ENCODE measurements at places on chromosomes 7 and 10.

DNA sequence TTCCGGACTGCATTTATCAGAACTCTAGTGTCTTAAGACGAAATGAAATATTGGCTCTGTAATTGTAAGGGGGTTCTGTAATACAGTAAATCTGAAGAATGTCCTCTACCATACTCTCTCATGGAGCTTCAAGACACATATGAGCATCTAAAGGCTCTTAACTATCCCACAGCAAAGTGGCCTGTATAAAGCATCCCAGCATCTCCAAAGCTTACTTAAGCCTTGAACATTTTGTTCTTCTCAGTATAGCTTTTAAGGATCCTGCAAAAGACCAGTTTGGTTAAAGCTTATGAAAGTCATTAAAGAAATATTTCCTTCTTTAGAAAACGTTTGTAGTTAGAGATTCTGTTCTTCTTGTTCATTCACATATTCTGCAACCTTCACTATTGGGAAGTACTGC is 75.1 kb downstream of the HGF start:
- DNase-seq, result no peak

GRCh38 chr10:75187961-75188426 is 22.6 kb upstream of the VDAC2 start:
- DNase-seq, result peak; percentile 36

GRCh38 chr10:32376097-32376496 is 29.1 kb upstream of the EPC1 start:
- no peak for DNase-seq

GRCh38 chr7:98178762-98179490 is 32.3 kb upstream of the BHLHA15 start:
- DNase-seq, result no peak

DNA sequence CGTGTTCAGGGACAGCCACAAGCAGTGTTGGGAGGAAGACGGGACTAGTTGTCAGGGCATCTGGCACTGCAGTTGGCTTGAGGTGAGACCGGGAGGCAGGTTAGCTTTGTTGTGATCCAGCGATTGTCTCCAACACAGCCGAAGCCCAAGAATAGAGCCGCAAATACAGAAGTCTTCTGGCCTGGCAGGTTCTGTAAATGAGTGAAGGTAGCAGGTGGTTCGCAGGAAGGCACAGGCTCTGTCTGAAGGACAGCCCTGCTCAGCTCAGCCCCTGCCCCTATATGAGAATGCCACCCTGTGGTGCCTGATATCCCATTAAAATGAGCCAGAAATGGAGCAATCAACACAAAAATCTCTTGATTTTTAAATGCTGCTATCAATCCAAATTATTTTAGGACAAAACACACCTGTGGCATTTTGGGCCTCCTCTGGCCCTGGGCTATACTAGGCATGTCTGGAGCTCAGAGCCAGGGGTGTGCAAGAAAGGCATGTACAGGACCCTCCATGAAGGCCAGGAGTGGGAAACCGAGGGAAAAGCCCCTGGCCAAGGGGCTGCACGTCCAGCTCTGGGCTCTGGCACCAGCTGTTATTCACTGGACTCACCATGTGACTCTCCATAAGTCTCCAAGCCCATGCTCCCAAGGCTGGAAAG is 11.2 kb upstream of the C10orf71 start:
- DNase-seq, result no peak

- DNase-seq, result peak; percentile 20
Observed at GRCh38 chr7:97835296-97836138, 36.7 kb downstream of the ASNS start.

- no peak for DNase-seq
Observed at GRCh38 chr7:81244224-81244623, 325.4 kb upstream of the SEMA3C start.

GRCh38 chr10:77240041-77240652 is 397.5 kb downstream of the KCNMA1 start:
- no peak for DNase-seq

DNA sequence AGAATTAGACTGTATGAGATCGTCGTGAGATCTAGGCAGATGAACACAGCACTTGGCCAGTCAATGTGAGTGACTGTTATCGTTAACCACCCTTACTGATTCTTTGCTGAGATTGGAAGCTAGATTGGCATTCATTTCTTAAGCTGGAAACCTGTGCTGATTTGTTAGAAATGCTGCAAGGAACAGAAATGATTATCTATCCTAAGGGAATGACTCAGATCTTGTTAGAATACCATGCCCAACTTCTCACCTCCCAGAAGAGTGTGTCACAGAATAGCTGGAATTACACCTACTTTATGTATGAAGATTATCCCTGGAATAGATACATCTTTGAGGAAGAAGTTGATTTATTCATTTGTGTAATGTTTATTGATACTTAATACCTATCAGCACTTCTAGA is 275.2 kb downstream of the AUTS2 start:
- DNase-seq, result no peak

- DNase-seq, result no peak
Observed at GRCh38 chr7:106644999-106645398, 16.0 kb downstream of the CCDC71L start.

DNA sequence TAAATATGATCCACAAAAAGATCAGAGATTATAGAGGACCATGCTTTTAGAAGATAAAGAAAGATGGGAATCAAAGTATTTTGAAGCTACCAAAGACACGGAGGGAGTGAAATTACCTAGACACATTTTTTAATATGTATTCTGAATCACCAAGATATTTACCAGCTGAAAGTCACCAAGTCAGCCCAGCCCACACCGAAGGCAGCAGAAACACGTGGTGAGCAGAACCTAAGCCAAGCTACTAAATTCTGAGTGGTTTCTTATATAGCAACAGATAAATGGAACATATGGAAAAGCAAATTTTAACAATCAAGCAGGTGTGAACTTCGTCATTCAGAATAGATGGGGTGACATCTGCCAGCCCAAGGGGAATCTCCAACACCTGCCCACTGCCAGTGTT is 134.7 kb upstream of the AKR1E2 start:
- no peak for DNase-seq

DNA sequence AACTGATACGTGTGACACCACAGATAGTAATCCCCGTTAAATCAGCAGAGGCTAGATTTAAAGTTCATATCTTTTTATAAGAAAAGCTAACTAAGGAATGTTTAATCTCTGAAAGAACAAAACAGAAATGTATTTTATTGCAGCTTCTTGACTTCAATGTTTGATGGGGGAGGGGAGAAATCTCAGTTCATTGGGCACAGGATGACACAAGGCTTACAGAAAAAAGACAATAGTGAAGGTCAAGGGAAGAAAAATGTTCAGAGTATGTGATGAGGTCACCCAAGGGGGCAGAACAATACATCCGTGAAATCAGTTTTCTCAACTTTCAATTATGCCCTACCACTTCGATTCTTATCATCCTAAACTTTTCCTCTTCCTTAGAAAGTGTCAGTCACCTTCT is 102.9 kb downstream of the ELAPOR2 start:
- DNase-seq, result no peak

DNA sequence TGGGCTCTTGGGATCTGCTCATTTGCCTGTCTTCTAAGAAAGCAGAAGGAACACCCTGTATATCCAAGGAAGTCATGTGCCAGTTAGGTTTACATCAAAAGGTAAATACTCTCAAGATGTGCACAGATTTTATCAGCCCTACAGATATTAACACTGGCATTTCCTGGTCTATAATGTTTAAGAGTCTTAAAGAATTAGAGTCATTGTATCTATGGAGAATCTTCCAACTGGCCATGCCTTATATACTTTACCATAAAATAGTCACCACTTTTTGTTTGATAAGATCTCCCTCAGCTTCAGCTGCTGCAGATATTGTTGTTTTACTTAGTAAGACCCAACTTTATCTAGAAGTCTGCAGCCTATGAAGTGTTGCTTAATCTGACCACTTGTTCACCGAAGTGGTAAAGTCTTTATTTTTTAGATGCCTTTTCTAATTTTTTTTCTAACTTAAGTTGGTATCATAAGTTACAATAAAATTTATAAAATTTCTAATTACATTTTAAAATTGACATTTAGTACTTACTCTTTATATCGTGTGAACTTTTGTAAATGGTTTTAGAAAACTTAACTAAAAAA is 58.5 kb downstream of the CPED1 start:
- DNase-seq, result no peak

GRCh38 chr10:53864846-53865245 is 936.2 kb downstream of the PCDH15 start:
- no peak for DNase-seq

DNA sequence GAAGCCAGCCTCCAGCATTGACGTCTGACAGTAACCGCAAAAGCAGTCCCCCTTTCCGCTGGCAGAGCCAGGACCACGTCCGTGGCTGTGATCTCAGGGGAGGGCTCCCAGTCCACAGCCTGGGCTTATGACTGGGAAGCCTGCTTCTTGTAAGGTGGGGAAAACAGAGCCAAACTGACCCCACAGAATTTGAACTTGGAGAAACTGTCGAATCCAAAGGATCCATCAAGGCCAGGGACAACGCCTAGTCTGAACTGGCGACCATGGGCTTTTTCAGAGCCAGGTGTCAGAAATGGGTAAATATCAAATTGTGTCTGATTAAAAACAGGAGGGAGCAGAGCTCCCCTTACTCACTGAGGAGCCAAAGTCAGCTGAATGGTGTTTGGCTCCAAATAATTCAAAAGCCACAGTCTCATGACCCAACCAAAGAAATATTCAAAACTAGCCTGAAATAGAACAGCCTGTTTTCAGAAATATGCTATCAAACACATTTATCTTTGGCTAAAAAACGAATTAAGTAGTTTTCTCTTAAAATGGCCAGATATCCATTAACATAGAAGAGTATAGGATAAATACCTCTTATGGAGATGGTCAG is 751.4 kb upstream of the GALNT17 start:
- no peak for DNase-seq

DNA sequence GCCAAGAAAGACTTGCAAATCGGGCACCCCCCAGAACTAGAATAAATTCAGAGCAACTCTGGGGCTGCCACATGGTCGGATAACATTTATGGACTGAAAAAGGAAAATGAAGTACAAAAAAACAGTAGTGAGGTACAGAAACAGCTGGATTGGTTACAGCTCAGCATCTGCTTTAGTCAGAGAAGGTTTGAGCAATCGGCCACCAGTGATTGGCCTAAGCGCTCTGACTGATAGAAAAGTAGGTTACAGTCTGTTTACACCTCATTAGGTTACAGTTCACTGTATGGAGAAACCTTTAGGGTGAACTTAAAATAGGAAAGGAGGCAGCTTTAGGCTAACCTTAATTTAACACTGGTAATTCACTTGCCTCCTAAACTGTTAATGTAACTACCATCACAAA is 102.0 kb upstream of the DKK1 start:
- DNase-seq, result no peak

DNA sequence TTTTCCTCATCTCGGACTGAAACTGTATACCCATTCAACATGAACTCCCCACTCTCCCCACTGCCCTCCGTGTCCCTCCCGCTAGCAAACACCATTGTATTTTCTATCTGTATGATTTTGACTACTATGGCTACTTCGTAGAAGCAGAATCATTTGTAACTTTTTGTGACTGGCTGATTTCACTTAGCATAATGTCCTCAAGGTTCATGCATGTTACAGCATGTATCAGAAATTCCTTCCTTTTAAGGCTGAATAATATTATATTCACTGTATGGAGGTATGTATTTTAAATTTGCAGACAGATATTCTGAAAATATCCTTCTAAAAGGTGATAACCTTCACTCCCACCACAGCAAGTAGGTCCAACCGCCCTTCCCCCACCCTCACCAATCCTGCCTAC is 42.9 kb upstream of the MMD2 start:
- no peak for DNase-seq

DNA sequence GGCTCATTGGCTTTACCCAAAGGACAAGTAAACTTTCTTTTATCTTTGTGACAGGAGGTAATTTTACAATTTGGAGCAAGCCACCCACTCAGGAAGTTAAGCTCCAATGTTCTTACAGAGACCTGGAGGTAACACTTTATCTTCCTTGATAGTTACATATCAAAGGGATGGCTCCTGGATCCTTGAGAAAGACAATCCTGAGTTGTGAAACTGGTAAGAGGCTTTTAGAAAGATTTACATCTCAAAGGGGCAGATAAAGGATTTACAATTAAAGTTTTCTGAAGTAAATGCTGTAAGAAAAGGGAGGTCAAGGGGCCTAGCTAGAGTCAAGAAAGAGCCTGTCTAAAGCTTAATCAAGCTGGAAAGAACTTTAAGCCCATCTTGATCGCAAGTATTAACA is 124.4 kb upstream of the ZNF804B start:
- DNase-seq, result no peak

GRCh38 chr7:91942312-91942711 is 1.6 kb downstream of the AKAP9 start:
- no peak for DNase-seq

GRCh38 chr10:110498087-110498981 is 627 bp downstream of the DUSP5 start:
- DNase-seq, result no peak

DNA sequence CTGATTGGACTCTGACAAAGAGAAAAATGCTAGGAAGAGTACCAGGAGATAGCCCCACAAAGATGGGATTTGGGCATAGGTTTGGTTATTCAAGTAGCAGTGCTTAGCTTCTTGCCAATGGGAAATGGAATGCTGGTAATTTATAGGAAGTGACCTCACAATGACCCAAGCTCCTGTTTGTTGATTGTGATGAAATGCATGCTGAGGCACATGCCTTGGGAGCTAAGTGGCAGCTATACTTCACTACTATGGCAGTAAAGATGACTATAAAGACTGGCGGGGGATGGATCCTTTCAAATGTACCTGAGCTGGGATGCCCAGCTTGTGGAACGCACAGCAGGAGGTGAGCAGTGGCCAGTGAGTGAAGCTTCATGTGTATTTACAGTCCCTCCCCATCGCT is 153.8 kb downstream of the ZNF22 start:
- no peak for DNase-seq

GRCh38 chr10:56622335-56622973 is 261.4 kb upstream of the ZWINT start:
- DNase-seq, result no peak

Measured in GM04504 (cell line).